T follicular helper cell (primary cell): ENCODE measurements at places on chromosomes 16 and 17.

- no peak for DNase-seq
Measured at GRCh38 chr16:68760671-68761275, 23.7 kb downstream of the CDH1 start.

DNA sequence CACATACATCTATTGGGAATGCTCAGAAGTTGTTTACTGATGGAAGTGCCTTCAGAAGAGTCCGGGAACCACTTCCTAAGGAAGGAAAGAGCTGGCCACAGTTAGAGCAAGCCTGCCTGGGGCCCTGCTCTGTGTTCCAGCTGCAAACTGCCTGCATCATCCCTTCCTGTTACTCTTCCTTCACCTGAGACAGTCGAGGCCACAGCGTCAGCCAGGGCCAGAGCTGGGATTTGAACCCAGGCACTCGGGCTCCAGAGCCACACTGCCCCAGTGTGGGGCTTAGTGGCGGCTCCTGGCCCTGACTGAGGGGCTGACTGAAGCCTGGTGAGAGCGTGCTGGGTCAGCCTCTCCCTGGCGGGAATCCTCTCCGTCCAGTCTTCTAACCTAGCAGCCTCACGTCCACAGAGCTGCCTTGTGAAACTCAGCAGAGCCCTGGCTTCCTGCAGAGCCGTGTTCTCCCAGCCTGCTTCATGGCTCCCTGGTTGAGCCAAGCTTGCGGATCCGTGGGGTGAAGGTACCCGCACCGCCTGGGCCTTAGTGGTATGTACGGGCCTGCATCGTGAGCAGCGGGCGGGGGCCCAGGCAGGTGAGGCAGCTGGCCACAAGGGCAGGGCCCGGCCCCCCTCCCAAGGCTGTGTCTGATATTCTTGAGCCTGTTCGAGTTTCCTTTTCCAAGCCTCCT lies 4.6 kb upstream of the C17orf99 start:
- no peak for DNase-seq

- no peak for DNase-seq
Measured at GRCh38 chr16:49417354-49417753, 43.8 kb downstream of the C16orf78 start.

DNA sequence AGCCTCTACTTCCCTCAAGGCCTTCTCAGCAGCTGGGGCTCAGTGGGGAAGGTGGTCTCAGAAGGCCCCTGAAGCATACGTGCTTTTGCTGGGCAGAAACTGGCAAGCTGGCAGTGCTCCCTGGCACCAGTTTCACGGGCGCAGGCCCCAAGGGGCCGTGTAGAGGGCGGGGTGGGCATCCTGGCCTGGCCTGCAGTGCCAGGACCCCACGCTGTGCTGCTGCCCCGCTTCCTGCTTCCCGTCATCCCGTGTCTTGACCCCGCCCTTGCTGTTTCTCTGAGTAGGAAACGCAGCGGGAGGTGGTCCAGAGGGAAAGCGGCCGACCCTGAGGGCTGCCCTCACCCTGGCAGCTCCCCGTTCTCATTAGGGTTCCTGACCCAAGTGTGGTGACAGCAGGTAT lies 6.8 kb downstream of the CDK5R1 start:
- DNase-seq = no peak
